ENCODE measurements at places on chromosomes 11 and 22.
A peak's percentile ranks its signal among the peaks of the same experiment; 100 is the strongest.

GRCh38 chr11:65274735-65275682 is 13.2 kb downstream of the POLA2 start:
- peak; percentile 94 for DNase-seq

DNA sequence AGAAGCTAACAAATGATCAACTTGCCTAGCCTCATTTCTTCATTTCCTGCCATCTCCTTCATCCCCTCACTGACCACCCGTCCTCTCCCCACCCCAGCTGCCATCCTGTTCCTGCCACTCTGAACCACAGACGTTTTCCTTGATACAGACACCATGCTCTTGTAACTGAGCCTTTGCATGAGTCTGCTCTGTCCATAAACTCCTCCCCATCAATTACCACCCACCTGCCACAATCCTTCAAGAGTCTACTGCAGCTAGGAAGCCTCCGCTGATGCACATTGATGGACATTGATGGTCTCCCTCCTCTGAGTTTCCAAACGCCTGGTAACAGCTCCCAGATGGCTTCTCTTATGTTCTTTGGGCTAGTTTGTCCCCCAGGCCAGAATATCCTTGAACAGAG is 193.8 kb downstream of the DBX1 start:
- DNase-seq: peak; percentile 80

DNA sequence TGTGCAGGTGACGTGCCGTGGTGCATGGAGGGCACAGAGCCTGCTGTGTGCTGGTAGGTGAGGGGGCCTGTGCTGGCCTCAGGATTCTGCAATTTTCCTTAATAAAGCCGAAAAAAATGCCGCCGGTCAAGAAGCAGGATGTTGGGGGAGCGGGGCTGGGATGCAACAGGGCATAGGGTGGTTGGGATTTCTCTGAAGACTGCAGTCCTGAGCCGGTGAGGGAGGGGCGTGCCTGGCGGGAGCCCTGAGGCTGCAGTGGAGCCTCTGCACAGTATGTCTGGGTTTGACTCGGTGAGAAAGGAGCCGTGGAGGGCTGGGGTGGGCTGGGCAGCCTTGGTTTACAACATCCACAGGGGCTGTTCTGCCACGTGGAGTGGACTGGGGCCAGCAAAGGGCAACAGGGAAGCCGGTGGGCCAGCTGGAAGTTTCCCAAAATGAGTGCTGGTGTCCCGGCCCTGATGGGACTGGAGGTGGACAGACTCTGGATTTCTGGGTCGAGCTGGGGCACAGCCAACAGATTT is 1.3 kb downstream of the CDHR5 start:
- DNase-seq: no peak

DNA sequence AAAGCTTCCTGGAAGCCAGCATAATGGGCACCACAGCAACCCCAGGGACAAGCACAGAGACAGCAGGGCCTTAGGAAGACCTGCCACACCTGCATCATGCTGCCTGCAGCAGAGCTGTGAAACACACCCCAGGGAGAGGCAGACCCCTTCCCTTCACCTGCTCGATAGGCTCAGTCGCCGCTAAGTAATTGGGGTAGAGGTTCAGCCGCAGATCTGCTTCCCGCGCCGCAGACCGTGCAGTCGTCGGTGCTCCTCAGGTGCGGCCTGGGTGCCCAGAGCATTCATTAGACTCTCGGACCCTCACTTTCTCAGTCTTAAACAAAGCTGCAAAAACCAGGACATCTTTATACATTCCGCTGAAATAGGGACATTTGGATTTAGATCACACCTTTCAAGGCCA is 2.9 kb downstream of the DUSP18 start:
- DNase-seq: no peak

- DNase-seq: no peak
These were observed 979 bp downstream of the SMIM38 start for GRCh38 chr11:69156673-69157155.

DNA sequence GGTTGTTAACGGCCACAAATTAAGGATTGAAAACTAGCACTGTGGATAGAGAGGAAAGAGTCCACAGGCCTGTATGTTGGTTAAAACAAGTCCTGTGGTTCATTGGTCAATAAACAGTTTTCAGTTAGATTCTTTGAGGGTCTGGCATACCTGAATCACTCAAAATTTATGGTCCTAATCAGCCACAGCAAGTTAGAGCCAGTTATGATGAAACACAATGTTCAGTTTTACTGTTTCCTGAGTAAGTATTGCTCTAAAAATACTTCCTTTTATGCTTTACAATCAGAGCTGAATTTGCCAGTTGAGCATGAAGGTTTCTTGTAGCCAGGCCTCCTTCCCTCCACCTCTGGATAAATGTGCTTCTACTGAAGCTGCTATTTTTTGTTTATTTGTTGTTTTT is 12.9 kb upstream of the CAT start:
- DNase-seq: no peak

GRCh38 chr11:122664188-122664587 is 8.7 kb downstream of the UBASH3B start:
- no peak for DNase-seq

DNA sequence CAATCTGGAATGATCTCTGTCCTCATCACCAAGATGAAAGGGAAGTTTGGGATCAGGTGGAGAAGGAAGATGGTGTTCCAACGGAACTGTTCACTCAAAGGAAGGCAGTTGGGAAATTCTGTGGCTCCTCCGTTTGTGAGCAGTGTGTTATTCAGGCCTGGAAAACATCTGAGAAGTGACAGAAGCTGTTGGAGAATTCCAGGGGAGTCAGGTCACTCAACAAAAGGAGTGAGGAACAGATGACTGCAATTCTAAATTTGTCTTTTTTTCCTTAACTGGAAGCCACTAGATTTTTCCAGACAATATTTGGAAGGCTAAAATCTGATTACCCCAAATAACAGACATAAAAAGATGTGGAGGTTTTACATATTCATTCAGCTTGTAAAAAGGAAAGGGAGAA is 107.8 kb downstream of the CD44 start:
- DNase-seq: peak; percentile 76

DNA sequence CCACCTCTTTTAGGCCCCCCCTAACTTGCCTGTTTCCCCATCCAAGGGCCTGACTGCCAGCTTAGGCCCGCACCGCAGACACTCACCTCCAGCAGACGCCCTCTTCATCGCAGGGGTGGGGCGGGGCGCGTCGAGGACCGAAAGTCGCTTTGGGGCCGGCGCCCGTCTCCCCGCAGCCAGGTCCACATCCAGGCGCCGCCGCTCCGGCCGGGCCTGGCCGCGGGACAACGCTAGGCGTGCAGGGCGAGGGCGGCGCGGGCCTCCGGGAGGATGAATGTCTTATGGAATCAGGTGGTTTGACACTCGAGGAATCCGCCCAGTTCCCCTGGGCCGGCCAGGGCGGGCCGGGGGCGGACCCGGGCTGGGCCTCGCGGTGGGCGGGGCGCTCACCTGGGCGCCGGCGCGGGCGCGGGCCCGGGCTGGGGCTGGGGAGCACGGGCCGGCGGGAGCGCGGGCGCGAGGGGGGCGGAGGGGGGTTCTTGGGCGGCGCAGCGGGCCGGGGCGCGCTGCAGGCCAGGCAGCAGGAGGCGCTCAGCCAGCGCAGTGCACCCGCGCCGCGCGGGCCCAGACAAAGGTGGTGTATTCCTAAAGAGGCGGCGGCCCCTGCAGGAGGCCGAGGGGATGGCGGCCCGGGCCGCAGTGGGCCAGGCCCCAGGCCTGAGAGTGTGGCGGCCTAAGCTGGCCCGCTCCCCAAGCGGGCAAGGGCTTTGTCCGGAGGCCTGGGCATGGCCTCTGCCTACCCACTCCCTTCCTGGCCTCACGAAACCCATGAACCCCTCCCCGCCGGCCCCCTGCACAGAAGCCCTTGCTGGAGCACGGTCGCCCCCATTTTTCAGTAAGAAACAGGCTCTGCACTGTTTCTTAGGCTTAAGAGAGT is 177.6 kb downstream of the IGLL1 start:
- DNase-seq: peak; percentile 74

DNA sequence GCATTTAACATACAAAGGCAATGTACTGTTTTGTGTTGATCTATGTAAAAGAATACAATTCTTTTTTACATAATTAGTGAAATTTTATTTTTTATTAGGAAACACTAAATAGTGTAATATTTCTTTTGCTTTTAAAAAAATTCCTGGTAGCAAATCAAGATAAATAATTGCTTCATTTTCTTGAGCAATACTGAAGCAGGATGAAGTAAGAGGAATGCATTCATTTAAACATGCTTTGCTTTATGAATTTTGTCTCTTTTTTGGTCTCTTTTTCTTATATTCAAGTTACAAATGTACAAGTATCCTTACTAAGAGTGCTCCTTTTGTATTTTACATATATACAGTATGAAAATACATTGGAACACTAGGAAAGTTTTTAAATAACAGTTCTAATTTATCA is 144.4 kb upstream of the TEAD1 start:
- no peak for DNase-seq

GRCh38 chr22:42152661-42153270 is 22.2 kb upstream of the CYP2D6 start:
- DNase-seq: no peak

GRCh38 chr11:77040889-77041288 is 6.7 kb downstream of the B3GNT6 start:
- DNase-seq: no peak

DNA sequence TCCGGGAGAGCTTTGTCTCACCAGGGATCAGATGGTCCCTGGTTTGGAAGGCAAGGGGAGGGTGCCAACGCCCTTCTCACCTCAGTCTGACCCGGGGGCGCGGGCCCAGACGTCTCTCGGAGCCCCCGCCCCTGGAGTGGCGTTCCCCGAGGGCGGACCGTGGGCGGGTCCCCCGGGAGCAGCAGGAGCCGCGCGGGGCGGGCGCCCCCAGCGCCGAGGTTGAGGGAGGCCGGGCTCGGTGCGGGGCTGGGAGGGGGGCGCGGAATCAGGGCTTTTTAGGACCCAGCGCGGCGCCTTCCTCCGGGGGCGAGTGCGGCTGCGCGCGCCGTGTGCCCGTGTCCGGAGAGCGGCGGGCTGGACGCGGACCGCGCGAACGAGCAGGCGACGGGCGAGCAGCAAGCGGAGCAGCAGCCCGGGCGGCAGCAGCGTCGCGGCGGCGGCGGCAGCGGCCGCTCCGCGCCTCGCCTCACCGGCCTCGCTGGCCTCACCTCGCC is at the start of gene KCNC1:
Gene KCNC1, plus strand, starts transcription at position 364 of the 494 bp plus-strand sequence. CDS start 1,222 bp downstream, outside the sequence.
- peak; percentile 71 for DNase-seq

GRCh38 chr11:65942531-65942930 is 2.7 kb upstream of the TSGA10IP start:
- DNase-seq: no peak

- DNase-seq: peak; percentile 12
These were observed 345.4 kb downstream of the BUD13 start for GRCh38 chr11:116427337-116427902.

DNA sequence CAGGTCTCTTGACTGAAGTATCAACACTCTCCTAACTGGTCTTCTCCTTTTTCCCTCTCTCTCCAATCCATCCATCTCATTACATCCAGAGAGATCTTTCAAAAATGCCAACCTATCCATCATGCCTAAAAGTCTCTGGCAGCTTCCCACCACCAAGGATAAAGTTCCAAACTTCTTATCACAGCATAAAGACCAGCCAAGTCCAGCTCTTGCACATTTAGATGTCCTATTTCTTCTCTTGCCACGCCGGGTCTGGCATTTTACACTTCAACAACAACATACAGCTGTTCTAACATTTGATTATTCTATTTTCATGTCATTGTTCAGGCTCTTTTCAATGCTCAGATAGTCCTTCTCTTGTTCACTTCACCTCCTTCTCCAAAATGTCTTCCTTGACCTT is 70.6 kb downstream of the RELT start:
- no peak for DNase-seq

GRCh38 chr11:17548444-17548843 is 1.4 kb downstream of the OTOG start:
- DNase-seq: no peak

DNA sequence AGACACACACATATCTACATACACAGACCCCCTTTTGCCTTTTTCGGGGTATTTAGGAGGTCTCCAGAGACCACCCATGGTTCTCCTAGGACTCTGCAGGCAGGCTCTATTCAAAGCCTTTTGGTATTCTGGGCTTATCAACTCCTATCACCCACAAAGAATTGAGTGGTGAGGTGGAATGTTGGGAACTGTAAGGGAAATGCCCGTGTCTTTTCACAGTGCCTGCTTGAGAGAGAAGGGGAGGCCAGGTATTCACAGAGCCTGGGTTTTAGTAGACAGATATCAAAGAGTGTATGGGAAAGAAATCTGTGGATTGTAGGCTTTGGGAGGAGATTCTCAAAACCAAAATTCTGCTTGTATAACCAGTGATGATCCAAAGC is 44.0 kb upstream of the CSNK2A3 start:
- DNase-seq: no peak

DNA sequence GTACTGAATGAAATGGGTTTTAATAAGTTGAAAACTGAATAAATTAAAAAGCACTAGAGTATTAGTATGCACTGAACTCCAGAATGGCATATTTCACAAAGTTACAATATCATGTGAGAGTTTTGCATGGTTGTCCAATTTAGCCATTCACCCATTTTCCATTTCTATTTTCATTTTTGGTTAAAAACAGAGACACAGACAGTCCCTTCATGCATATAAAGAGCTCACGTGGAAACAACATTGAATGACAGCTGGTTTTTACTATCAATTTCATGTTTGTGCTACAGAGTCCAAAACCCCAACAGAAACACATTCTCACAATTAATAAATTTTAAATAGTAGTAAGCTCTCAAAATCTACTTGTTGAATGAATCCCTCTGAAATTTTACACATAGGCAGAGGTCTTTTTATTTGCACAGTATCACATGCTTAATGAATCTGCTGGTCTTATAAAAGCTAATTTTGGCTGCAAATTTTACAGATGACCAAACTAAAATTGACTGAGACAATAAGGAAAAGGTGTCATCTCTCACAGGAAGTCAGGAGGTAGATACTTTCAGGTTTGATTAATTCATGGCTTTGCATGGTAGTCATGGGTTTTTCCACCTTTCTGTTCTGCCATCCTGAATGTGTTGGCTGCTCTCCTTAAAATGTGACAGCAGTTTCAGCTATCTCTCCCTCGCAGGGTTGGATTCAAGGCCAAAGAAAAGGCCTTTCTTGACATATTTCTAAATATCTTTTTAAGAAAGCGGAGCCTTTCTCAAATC is 20.6 kb upstream of the DDI1 start:
- no peak for DNase-seq

DNA sequence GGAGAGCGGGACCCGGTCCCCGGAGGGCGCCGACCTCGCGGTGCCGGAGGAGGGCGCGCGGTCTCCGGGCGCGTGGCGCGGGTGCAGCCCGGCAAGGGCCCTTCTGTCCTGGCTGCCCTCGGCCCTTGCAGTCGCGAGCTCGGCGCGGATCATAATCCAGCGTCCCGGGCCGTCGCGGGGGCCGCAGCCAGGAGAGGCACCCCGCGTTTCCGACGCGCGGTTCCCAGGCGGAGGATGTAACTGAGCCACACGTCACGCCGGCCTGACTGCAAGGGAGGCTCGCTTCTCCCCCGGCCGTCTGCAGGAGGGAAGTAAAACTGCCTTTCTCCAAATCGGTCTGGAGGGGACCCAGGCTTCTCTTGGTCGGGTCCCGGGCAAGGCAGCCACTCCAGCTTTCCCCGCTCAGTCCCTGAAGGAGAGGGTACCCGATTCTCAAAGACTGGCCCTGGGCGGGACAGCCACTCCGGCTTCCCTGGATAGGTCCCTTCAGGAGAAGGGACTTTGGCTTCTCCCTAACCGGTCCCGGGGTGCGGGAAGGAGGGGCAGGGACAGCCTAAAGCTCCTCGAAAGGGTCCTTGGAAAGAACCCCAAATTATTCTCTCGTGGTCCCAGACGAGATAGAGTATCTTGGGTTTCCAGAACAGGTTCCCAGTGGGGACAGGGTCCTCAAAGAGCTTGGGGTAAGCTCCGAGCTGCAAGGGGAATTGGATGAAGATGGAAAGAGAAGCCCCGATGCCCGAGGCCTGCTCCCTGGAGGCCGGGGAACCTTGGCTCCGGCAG is 836 bp downstream of the SPON1 start:
- DNase-seq: peak; percentile 55
